Central memory CD8-positive, alpha-beta T cell (primary cell): ENCODE measurements at places on chromosomes 11 and 22.

- DNase-seq, result no peak
These were observed 199.1 kb downstream of the SWAP70 start for GRCh38 chr11:9862981-9863380.

DNA sequence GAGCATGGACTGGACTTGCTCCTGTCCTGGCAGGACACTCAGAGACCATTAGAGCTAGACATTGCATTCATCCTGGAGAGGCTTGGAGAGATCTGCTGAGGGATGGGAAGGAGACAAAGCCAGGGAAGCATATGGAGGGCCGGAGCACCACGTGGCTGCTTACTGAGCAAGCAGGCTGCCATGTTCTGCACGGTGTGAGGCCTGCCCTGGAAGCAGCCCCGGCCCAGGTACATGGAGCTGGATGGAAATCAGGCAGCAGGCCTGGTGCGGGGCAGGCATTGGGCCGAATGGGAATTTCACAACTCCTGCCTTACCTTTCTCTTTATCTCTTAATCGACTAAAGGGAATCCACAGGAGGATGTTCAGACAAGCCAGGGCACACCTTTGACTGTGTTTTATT is 371.5 kb downstream of the OPCML start:
- DNase-seq, result no peak

- no peak for DNase-seq
These were observed 48.4 kb upstream of the RAB1B start for GRCh38 chr11:66219846-66220565.

- DNase-seq, result no peak
These were observed 514.0 kb downstream of the TBC1D22A start for GRCh38 chr22:47276450-47276820.

GRCh38 chr11:61895718-61896059 is 4.3 kb upstream of the FADS3 start:
- DNase-seq, result no peak

DNA sequence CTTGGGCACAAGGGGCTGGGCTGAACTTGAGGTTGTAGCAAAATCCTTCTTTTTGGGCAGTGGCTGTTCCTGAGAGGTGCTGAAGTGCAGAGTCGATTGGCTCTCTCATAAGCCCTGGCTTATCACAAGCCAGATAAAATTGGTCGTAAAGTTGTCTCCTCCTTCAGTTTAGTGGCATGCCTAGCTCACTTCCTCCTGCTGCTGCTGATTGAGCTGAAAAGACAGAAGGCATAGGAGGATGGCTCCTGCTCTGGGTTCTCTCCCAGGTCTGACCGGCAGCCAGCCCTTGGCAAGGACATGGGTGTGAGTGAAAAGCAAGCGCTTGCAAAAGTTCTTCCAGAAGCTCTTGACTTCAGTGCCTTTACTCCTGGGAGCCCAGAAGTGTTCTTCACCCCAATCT is 83.9 kb downstream of the LDLRAD3 start:
- DNase-seq, result no peak

DNA sequence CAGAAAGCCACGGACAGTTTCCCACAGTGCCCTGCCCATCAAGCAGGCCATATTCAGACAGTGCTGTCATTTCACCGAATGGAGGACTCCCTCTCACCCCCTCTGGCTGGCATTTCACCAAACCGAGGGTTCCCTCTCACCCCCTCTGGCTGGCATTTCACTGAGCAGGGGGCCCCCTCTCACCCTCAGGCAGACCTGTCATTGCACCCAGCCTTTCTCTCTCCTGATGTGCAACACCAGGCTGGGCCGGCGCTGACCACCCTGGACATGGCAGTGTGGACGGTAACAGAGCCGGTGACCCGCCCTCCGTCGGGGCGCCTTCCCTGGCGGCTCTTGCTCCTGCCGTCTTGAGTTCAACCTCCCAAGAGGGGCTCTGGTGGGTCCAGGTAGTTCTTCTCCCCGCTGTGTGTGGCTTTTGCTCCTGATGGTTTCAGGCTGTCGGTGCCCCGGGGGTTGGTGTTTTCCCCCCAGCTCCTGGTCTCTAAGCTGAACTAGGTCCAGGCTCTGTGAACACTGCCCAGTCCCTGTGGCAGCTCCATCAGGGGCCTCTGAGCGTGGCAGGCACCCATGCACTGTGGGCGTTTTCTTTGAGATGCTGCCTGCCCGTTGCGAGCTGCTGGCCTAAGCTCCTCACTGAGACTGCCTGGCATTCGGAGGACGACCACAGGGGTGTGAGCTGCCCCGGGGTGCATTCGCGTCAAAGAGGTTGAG is 46.9 kb downstream of the SMIM38 start:
- no peak for DNase-seq

DNA sequence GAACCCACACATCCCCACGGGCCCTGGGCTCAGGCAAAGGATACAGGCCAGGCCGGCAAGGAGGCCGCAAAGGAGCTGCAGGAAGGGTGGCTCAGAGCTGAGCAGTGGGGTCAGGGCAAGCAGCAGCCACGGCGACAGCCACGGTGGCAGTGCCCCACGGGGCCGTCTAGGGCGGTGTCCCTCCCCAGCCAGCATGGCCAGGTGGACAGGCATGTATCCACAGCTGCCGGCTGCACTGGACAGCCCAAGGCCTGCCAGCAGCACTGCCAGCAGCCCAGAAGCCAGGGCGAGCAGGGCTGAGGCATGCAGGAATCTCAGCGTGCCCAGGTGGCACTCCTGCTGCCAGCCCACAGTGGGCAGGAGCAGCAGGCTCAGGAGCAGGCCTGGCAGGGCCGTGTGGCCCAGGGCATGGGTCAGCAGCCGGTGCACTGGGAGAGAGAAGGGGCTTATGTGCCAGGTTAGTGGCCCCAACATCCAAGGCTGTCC is 3.9 kb downstream of the RHBDD3 start:
- no peak for DNase-seq

DNA sequence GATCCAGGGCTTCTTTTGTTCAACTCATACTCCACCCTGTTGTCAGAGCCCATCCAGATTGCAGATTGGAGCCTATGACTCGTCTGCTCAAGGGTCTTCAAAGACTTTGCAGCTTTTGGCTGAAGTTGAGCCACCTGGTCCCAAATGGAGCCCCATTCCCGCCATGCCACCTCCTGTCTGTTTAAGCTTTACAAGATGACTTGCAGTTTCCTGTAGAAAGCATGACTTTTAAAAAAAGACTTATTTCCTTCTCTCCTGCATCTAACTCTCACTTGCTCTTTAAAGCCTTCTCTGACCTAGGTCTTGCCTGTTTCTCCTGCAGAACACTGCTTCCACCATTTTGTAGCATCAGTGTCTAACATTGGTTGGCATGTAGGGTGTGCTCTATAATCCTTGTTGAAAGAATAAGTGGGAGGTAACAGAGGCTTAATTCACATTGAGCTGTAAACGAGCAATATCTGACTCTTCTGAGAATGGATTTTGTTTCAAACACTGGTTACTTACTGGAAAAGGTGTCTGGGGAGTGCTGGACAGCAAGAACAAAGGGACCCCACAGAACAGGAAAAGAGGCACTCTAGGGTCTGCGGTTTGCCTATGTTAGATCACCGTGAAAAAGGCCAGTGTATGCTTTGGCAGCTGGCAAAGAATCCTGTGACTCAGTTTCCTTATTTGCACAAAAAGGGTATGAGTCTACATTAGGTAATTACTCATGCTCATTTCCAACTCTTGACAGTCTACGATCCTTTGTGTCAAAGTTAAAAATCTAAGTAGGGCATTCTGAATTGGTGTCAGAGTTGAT is 30.3 kb downstream of the NF2 start:
- DNase-seq, result no peak

GRCh38 chr11:61871158-61871597 is 20.2 kb downstream of the FADS3 start:
- peak; percentile 54 for DNase-seq

GRCh38 chr22:17698948-17699347 is 60.4 kb downstream of the BCL2L13 start:
- DNase-seq, result no peak

DNA sequence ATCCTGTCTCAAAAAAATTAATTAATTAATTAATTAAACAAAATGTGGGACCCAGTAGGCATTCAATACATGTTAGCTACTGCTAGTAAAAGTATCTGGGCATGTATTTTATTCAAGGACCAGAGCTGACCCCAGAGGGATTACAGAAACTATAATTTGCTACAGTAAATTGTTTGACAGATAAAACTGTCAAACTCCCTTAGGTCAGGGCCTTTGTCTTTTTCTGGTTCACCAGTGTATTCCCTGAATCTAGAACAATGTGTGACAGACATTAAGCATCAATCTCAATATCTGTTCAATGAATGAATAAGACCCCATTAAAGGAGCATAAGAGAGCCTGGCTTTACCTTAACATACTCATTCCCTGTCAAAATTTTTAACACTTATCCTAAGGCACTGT is 6.0 kb downstream of the CKAP5 start:
- DNase-seq, result no peak

- DNase-seq, result no peak
These were observed 10.2 kb upstream of the ARHGAP42 start for GRCh38 chr11:100676901-100677300.

DNA sequence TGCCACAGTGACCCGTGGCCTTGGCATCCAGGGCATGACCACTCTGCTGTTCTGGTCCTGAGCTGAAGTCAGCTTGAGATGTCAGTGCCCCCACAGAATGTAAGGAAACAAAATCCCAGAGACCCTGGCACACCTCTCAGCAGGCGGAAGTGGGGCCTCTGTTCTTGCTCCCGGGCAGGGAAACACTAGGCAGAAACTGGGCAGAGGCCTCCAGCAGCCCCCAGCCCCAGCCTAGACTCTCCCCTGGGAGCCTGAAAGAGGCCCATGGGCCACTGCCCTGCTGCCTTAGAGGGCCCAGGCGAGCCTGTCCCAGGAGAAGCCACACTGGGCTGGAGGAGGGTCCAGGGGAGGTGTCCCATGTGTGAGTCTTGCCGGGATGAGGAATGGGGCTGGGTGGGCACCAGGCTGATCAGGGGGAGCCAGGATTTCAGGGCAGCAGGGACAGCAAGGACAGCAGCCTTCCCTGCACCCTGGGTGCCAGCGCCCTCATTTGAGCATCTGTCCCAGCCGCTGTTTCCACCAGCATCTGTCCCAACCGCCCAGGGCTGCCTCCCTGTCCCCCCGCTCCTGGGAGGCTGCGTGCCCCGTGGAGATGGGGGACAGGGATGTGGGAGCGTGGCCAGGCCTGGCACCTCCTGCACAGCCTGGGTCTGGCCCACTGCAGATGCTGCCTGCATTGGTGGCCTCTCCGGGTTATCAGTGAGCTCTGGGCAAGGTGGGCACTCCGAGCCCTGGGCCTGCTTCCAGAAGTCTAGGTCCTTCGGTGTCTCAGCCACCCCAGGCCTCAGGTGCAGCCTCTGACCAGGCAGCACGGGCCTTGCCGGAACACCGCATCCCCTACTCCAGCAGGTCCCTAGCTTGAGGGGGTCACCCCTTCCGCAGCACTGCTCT is 1072.4 kb downstream of the BRD1 start:
- peak; percentile 5 for DNase-seq

DNA sequence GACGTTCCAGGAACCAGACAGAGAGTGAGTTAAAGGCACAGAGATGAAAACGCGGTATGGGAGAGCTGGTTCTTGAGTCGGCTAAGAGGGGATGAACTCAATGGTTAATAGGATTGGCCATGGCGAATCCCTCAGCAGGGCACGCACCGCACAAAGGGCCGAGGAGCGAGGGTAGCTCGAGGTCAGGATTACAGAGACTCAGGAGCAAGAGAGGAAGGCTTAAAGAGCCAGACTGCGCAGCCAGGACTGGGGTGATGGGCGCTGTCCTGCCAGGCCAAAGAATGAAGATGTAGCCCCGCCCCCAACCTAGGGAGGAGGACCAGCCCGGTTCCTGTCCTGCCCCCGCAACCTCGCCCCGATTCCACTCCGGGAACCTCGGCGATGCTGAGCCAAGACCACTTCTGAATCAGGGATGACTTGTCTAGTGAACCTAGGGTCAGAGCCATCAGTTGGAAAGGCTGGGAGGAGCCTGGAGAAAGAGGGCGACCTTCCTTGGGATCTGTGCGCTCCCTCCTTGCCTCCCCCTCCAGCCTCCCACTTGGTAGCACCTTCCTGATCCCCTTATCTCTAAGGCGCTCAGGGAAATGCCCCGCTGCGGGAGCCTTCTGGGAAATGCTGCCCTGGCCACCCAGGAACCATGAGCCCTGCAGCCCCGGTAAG is at the start of gene PLEKHB1:
Gene PLEKHB1 (plus strand): TSS at position 610 of the 660 bp plus-strand sequence. CDS start 28 bp downstream, at position 638.
- no peak for DNase-seq

DNA sequence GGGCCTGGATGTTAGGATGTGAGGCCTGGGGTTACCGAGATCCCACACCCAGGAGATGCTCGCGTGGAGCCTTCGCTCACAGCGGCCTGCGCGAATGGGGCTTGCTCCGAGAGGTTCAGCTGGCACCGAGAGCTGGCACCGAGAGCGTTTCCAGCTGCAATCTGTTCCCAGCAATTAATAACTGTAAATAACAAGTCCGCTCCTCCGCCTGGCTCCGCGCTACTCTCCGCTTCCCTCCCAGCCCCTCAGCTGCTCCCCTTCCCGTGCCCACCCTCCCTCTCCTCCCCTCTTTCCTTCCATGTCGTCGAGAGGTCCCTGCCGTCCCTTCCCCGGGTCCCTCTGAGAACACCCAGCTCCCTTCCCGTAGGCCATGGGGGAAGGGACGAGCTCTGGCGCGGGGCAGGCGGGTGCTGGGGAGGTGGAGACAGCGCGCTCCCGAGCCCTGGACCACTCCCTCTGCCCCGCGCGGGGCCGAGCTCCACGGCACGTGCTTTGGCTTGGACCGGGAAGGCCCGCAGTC is 110.8 kb downstream of the WNT7B start:
- DNase-seq, result no peak

GRCh38 chr11:66388780-66389386 is 17.3 kb upstream of the SLC29A2 start:
- DNase-seq, result peak; percentile 61

DNA sequence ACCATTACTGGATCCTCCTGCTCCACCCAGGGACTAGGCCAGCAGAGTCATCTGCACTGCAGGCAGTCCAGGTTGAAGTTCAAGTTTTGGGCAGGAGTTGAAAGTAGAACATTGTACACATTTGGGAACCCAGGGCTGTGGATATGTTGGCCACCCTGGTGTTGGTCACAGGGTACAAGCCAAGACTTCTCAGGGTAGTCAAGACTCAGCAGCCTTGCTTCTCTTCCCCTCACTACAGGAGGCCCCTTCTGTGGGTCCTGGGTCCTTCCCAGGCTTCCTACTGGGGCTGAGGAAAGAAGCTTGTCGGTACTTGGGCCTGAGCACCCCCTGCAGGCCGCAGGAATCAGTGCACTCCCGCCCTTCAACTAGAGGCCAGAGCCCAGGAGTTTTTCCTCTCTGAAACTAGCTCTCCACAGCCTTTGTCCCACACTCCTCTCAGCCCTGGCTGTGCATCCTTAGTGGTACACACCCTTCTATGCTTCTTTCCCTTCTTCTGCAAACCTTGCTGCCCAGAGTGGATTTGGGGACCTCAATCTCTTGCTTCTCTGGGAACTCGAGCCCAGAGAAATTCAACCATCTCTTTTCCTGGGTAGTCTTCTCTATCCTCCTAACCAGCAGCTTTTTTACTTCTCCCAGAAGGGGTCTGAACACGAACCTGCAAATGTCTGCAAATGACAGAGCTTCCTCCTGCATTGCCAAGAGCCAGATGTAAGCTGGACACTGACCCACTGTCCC is 2.6 kb upstream of the HPX start:
- DNase-seq, result peak; percentile 26

DNA sequence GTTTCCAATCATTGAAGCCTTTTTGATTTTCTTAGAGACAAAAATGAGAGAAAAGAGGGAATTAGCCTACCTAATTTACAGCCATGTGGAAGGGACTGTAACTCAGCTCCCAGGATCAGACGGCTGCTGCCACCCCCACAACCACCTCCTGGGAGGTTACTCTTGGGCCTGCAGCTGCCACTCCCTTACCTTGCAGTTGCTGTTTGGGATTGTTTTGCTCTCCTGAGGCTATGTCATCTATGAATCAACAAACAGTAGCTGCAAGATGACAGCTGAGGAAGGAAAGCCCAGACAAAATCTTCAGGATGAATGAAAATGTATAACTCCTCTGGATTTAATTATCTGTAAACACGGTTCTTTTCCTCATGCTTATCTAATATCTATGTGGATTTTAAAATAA is 28.0 kb upstream of the ZC3H12C start:
- no peak for DNase-seq
